ENCODE measurements at places on chromosomes 1 and 21.

- no peak for DNase-seq
These were observed 38.8 kb downstream of the CD160 start for GRCh38 chr1:145758116-145758515.

DNA sequence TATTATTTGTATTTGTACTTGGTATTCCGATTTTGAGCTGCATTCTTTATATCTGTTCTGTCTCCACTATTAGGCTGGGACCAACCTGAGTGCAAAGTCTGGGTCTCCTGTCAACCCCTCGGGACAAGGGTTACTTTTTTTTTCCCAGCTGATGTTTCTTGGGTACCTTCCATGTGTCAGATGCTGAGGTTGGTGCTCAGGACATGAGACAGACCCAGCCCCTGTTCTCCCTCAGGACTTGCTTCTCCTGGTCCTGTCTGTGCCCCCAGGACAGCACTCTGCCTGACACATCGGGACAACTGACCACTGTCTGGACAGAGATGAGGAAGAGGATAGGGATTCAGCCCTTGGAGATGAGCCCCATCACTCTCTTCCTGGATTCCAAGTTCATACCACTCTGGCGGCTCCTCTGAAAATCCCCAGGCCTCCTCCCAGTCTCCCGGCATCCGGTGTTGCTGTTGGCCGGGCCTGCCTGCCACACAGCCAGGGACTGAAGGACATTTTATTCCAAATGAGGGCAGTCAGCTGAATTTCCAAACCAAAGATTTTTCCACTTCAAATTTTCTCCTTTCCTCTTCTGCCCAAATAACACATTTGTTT lies 55.6 kb upstream of the FMOD start:
- no peak for DNase-seq

DNA sequence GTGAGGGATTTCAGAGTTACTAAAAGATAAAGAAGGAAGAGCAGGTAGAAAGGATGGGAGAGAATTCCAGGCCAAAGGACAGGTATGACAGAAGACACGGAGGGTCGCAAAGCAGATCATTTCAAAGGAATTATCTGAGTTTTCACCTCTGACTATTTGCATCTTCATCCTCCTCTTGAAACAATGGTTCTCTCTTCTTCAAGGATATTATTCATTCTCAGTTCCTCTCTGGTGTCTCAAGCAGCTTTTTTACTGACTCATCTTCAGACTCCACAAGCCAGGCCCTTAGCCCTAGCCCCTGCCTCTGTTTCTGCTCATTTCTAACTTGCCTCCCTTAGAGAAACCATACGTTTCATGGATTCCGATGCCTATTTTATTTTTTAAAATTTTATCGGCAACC lies 15.0 kb downstream of the DDX59 start:
- no peak for DNase-seq

DNA sequence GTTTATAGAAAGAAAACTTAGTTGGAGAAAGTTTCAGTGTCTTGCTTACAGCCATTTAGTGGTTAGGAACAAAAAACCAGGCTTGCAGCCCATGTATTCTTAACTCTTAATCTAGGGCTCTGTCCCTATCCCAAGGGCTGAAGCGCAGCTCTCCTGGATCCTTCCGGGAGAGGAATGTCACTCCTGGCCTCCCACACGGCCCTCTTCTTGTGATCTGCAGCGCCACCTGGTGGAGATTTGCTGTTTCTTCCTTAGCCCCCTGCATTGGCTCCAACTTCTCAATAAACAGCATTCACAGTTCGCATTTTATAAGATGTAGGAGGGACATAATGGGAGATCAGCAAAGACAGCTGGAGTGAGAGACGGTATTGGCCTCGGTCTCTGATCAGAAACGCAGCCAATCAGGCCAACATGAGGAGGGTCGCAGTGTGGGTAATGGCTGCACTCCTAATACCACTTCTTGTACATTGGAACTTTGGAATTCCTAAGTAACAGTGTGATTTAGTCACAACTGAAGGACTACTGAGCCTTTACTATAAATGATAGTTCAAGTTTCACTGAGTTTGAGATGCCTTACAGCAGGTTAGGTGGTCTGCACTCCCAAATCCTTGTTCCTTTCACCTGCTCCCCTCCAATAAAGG lies 283.4 kb downstream of the ASTN1 start:
- peak; percentile 68 for DNase-seq

GRCh38 chr1:43439781-43440180 lies 13.9 kb downstream of the HYI start:
- no peak for DNase-seq

DNA sequence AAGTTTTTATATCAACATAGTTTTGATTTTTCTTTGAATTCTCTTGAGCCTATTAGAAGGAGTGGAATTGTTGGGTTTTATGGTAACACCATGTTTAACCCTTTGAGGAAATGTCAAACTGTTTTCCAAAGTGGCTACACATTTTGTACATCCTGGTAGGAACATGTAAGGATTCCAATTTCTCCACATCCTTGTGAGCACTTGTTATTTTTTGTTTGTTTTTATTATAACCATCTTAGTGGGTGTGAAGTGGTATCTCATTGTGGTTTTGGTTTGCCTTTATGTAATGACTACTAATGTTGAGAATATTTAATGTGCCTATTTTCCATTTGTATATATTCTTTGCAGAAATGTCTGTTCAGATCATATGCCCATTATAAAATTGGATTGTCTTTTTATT lies 120.5 kb downstream of the FGGY start:
- no peak for DNase-seq

GRCh38 chr1:66300972-66301451 lies 232.9 kb upstream of the SGIP1 start:
- DNase-seq = no peak

DNA sequence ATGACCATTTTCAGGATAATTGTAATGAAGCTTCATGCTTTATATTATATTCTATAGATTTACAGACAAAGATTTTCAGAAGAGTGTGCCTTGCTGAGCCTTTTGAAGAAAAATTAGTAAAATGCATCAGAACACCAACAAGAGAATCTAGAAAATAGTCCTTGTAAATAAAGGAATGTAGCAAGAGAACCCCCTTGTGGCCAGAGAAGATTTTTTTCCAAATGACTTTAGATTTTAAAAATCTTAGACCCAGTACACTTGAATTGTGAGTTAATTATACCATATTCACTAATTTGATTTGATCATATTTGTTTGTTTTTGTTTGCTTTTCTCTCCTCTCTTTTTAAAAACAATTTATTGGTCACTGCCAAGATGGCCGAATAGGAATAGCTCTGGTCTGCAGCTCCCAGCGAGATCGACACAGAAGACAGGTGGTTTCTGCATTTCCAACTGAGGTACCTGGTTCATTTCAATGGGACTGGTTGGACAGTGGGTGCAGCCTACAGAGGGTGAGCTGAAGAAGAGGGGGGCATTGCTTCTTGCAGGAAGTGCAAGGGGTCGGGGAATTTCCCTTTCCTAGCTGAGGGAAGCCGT lies 12.8 kb upstream of the IFI44L start:
- DNase-seq = no peak

DNA sequence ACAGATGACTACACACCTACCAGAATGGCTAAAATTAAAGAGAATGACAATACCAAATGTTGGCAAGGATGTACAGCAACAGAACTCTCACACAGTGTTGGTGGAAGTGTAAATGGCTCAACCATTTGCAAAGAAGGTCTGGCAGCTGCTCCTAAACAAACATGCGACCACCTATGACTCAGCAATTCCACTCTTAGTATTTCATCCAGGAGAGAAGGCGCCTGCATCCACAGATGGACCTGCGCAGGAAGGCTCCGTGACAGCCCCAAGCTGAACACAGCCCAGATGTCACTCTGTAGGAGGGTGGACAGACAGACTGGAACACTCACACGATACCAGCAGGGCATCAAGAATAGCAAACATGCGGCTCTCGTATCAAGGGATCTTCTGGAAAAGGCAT lies 6.7 kb downstream of the PTTG1IP start:
- no peak for DNase-seq

DNA sequence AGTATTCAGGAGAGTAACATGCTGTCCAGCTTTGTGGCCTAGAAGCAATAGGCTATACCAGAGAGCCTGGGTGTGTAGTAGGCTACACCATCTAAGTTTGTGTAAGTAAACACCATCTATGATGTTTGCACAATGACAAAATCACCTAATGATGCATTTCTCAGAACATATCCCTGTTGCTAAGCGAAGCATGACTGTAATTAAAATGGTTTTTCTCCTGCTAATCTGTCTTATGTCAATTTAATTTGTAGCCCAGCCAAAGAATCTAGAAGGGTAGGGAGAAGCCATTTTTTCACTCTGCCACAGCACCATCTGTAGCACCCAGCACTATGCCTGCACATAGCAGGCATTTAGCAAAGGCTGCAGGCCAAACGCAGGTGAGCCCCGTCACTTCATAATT lies 2.0 kb upstream of the TTC24 start:
- DNase-seq = no peak

- DNase-seq = no peak
These were observed 8.0 kb upstream of the B4GALT3 start for GRCh38 chr1:161185282-161185682.

DNA sequence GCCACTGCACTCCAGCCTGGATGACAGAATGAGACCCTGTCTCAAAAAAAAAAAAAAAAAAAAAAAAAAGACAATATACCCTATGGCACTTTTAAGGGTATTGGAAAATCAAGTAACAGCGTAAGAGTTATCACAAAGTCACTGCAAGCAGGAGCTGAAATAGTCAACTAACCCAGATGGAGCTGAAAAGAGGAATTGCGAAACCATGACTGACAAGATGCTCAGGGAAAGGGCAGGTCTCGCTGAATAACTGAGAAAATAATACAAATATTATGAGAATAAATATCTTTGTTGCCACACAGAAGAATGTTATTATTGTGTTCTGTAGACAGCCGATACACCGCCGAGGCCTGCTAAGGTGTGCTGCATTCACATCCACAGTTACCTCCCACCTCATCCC lies 17.8 kb downstream of the HLCS start:
- DNase-seq = no peak

- DNase-seq = no peak
These were observed 1047.6 kb upstream of the ADGRL4 start for GRCh38 chr1:80054129-80054528.

DNA sequence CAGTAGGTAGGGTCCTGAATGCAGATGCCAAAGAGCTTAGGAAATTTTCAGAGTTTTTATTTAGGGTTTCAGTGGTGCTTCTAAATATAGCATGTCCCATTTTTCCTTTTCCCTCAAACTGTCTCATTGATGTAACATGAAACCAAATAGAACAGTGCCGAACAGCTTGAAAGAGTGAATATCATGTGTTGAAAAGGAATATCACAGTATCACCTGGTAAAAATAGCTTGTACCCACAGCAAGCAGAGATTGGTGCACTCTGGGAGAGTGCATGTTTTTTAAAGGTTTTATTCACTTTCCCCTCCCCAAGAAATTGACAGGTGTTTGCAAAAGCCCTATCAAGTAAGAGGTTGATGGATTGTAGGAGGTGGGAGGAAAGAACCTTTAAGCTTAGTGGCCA lies 41.9 kb upstream of the ELAVL4 start:
- no peak for DNase-seq

- no peak for DNase-seq
These were observed 2.7 kb downstream of the HNRNPU start for GRCh38 chr1:244861683-244862082.

GRCh38 chr1:115411371-115412063 lies 73.5 kb upstream of the NGF start:
- DNase-seq = no peak

- DNase-seq = peak; percentile 60
These were observed 48.7 kb upstream of the DNAH14 start for GRCh38 chr1:224880593-224881307.

DNA sequence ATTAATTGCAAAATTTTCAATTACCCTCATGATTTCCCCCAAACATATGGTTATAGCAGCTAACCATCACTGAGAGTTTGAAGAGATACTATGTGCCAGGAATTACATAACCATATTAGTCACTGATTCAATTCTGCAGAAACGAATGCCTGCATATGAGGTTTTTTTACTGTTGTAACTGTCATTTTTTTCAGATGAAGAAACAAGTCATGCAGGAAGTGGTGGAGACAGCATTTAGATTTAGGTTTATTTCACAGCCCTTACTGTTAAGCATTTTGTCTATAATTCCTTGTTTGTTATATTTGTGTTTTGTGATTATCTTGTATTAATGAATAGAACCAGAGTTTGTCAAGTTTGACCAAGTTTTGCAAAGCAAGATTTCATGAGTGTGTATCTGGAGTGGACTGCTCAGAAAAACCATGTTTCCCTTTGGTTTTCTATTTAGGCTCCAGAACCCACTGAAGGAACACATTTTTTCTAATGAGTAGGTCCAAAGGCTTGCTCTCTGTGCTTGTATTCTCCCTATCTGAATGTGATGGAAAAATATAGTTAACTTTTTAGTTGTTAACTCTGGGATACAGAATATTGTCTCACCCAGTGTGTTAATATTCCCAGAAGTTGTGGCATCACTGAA lies 308.5 kb upstream of the ADAMTS5 start:
- DNase-seq = no peak

DNA sequence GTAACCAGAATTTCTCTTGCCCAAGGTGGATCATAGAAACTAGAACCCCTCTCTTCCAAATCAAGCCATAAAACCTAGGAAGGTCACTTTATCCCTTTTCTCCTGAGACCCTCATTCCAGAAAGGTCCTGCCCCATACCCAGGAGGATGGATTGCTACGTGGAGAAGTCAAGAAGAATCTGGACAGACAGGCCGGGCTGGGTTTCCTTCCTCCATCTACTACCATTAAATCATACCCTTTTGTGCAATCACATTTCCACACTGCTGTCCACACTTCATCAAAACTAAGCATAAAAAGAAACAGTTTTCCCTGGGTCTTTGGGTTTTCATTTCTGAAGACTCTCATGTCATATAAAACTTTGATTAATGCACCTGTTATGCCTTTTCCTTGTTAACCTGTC lies 65.4 kb downstream of the C21orf91 start:
- DNase-seq = no peak

DNA sequence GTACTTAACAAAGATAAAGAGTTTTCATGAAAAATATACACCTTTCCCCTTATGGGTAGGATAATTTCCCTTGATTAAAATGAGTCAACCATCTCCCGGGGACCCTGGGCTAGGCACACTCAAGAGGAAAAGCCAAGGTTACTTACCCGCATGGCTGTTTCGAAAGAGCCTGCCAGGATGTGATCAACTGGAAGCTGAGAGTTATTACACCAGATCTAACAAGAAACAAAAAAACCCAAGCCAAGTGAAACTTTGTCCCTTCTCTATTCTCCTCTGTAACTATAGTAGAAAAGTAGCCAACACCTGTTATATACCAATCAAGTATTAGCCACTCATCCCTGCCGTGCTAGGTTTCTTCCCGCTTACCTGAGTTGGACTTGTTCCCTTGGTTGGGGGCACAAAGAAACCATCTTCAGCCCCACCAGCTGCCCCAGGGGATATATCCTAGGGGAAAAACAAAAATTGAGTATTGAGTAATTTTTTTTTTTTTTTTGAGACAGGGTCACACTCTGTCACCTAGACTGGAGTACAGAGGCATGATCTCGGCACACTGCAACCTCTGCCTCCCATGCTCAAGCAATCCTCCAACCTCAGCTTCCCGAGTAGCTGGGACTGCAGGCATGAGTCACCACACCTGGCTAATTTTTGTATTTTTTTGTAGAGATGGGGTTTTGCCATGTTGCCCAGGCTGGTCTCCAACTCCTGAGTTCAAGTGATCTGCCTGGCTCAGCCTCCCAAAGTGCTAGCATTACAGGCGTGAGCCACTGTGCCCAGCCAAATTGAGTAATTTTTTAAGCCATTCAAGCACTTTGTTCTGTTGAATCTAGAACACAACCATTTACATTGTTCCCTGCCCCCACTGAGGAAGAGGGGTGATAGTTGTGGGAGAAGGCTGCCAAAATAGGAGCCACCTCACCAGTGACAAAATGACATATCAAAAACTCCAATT lies 8.4 kb upstream of the PEX19 start:
- DNase-seq = no peak

GRCh38 chr1:24606621-24607020 lies 36.5 kb upstream of the SRRM1 start:
- DNase-seq = no peak
